Activated T-helper 1 cell treated with anti-CD3 and anti-CD28 coated beads, Interleukin-2, amount 50 U/mL, for 16 hours (primary cell): ENCODE measurements at places on chromosomes 6 and 20.

GRCh38 chr20:61972636-61973508 lies 92.8 kb downstream of the TAF4 start:
- no peak for DNase-seq

GRCh38 chr6:118280210-118280609 lies 267.9 kb upstream of the PLN start:
- no peak for DNase-seq

DNA sequence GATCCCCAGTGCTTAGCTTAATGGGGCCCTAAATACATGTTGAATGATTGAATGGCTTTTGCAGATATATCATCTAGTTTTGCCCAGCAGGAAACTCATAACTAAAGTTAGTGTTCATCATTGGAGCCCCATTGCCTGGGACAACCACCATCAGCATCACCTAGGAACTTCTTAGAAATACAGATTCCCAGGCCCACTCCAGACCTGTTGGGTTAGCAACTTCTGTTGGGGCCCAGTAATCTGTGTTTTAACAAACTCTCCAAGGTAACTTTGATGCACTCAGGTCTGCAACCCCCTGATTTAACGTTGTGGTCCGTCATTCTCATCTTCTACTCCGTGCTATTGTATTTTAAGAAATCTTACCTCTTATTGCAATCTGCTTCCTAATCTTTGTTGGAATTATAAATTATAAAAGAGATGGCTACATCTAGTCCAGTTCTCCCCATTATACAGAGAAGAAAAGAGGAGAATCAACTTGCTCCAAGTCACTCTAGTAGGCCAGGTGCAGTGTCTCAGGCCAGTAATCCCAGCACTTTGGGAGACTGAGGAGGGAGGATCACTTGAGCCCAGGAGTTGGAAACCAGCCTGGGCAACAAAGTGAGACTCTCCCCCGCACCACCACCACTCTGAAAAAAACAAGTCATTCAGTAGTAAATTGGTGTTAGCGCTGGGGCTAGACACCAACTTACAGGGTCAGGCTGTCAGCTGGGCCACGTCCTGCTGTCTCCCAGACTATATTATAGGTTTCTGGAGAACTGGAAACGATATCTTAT lies 13.7 kb downstream of the FOXP4 start:
- DNase-seq, result no peak

- no peak for DNase-seq
These were observed 17.0 kb downstream of the PCK1 start for GRCh38 chr20:57577679-57578475.

- DNase-seq, result no peak
These were observed 10.5 kb upstream of the ANGPT4 start for GRCh38 chr20:926670-927069.

DNA sequence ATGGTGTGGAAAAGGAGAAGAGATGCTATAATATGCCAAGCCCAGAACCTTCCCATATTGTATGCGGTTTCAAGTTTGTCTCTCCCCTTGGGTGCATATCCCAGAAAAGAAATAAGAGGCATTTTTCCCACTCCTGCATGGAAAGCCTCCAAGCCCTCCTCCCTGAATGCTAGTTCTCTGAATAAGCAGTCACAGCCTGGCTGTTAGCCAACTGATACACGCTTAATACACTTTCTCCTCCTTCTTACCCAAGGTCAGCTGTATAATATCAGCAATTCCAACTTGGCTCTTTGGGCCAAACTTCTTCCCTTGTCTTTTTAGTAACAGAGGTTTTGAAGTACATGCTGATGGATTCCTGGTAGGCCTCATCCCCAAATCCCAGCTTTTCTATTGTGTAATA lies 440.1 kb downstream of the EPHA7 start:
- DNase-seq, result no peak

DNA sequence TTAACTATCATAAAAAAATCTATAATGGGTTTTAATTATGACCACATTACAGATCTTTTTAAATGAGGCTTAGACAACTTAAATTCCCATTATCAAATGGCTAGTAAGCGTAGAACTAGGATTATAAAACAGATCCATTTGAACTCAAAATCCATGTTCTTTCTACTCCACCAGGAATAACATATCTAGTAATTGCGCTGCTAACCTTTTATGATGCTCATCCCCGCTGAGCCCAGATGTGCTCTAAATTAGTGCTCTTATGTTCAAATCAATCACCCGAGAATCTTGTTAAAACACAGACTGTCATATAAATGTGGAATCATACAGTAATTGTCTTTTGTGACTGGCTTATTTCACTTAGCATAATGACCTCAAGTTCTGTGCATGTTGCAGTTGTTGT lies 903.1 kb downstream of the PHF3 start:
- no peak for DNase-seq

DNA sequence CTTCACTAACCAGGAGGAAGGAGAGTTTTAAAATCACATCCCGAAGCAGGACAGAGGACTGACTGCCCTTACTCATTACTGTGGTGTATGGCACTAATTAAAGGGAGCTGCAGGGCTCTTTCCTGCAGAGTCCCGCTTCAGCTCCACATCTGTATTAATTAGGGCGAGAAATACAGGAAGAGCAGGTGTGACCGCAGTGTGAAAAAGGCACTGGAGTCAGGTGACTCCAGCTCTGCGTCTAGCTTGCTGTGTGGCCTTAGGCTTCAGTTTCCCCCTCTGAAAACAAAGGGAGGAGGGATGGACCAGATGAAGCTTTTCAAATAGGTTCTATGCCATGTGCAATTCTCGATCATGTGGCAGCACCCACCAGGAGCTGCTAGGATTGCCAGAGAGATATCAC lies 34.0 kb downstream of the KIAA1755 start:
- no peak for DNase-seq

- DNase-seq, result no peak
These were observed 16.4 kb downstream of the TBPL1 start for GRCh38 chr6:133969285-133969920.

GRCh38 chr20:56381501-56381900 lies 10.5 kb downstream of the AURKA start:
- DNase-seq, result no peak

DNA sequence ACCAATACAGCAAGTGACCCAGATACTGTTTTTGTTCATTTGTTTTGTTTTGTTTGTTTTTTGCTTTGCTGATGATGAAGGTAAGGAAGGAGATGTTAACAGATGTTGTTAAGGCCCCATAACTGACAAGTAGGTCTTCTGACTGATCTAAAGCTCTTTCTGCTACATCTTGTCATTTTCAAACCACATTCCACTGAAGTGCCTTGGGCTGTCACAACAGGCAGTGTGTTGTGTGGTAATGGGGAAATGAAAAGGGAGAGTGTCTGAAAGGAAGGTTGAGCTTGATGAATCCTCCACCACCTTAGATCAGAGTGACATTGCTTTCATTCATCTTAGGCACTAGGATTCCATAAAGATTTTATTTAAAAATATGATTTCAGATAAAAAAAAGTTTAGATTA lies 479.4 kb upstream of the SYNCRIP start:
- no peak for DNase-seq

DNA sequence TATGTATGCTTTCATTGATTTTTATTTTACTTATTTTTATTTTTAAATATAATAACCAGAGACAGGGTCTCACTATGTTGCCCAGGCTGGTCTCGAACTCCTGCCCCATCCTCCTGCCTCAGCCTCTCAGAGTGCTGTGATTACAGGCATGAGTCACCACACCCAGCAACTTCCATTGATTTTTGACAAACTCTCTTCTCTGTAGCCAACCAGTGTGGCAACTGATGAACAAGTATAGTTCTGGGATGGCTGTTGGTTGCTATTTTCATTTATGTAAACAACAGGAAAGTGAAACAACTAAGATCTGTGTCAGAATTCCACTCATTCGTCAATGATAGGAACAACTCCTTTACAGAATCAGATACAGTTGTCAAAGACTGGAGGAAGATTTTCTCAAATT lies 356.7 kb upstream of the JARID2 start:
- DNase-seq, result no peak

- DNase-seq, result peak; percentile 66
These were observed 5.1 kb upstream of the TCEA2 start for GRCh38 chr20:64057628-64058498.

GRCh38 chr6:37122861-37123260 lies 47.1 kb upstream of the PIM1 start:
- no peak for DNase-seq

DNA sequence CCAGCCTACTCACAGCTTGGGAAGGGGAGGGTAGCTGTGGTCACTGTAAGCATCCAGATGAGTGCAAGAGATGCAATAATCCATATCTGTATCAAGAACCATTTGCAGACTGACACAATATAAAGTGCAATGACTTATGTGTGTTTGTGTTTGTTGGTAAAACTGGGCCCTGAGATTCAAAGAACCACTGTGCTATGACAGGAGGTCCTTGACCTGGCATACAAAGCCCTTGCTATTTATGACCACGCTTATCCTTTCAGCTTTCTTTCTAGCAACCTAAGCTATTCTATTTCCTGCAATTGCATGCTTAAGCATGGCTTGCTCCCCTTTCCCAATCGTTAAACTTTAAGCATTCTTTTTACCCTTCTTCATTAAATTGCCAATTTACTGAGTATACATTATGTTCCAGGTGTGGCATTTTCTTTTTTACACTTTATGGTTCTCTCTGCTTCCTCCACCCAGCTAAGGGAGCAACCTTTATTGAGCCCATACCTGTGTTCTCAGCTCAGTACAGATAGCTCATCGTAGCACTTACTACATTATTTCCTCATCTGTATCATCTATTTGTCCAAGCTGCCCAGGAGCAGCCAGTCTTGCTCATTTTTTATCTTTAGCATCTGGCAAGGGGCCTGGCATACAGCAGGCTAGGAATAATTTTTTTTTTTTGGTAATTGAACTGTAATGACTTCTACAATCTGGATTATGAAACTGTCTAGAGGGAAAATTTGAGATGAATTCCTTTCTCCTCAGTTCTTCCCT lies 3.5 kb downstream of the MCUR1 start:
- no peak for DNase-seq

DNA sequence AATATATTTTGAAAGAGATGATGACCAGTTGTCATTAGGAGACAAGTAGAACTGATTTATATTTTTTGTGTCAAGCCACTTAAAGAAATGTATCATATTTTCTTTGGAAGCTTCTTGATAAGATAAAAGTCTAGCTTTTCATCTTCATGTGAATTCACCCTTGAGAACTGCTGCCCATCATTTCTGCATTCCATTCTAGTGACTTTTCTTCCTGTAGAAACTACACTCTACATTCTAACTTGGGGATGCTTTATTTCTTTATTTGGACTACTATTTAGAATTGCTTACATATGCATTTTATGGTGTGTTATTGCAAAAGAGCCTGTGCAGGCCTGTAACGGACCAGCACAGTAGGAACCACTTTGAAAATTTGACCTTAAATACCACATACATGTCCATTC lies 335.0 kb upstream of the KCNQ5 start:
- DNase-seq, result no peak

GRCh38 chr20:51014797-51015722 lies 7.8 kb downstream of the KCNG1 start:
- DNase-seq, result no peak

GRCh38 chr20:60631585-60632287 lies 620.3 kb upstream of the CDH4 start:
- no peak for DNase-seq

- no peak for DNase-seq
These were observed 4.4 kb downstream of the STX16 start for GRCh38 chr20:58655328-58656107.

DNA sequence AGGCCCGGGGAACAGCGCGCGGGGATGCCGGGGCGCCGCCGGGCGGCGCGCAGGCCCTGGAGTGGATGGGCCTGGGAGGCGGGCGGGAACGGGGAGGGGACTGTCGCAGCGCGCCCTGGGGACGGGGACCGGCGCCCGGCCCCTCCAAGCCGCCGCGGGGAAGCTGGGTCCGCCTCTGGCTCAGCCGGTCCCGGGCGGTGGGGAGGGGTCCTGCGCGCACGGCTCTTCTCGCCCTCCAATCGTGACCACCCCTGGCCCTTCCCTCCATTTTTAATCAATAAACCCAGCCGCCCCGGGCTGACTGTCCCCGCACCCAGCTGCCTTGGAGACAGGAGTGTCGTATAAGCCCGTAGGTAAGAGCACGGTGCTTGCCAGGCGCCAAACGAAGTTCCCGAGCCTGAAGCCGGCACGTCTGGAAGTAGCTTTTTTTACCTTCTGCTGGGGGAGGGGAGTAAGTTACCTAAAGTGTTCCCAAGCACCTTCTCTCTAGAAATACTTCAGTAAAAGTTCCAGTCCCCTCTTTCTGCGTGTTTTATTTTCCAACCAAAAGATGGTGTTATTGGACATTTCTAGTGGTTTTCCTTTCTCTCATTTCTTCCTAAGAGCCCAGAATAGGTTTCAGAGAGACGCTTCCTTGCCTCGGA lies 780 bp upstream of the TAF4 start:
- DNase-seq, result peak; percentile 31

DNA sequence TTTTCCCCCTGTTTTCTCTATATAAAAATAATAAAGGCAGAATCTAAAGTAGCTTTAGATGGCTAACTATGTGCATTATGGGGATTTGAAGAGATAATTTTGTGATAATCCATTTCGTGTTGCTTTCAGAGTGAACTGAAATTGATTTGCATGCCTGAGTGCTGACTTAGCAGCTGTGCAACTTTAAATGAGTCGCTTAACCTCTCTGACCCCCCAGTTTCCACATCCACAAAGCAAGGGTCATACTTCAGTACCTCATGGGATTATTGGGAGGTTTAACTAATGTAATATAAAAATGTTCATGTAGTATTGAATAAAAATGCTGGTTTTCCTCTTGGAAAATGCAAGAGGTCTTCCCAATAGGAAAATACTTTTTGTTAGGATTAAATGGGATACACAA lies 63.8 kb upstream of the FABP7 start:
- no peak for DNase-seq
